Effector CD8-positive, alpha-beta T cell (primary cell): ENCODE measurements at places on chromosomes 1 and 21.
A peak's percentile ranks its signal among the peaks of the same experiment; 100 is the strongest.

- peak; percentile 31 for DNase-seq
These were observed 6.3 kb downstream of the TMEM234 start for GRCh38 chr1:32215629-32216480.

DNA sequence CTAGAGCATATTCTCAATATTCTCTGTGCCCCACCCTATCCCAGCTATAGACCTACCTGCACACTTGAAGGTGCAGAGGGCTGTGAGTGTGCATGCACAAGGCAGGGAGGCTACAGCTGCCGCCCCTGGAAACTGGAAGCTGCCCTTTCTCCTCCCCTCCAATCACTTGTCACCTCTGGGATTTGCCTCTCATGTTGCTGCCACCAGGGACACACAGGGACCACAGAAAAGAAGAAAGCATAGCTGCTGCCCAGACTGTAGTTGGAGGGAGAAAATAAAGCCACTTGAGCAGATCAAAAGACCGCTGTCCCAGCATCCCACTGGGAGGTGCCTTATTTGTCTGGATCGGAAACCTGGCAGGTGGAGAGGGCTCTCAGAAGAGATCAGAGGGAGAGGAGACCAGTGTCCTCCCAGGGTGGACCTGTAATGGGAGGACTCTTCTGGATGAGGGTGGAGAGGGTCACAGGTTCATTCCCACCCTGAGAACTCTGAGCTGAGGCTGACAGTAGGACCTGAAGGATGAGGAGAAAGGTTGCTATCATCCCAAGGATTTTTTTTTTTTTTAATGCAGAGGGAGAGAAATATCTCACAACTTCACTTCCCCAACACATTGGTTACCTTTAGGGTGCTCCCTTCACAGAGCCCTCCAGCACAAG lies 7.6 kb upstream of the INPP5B start:
- DNase-seq: no peak

DNA sequence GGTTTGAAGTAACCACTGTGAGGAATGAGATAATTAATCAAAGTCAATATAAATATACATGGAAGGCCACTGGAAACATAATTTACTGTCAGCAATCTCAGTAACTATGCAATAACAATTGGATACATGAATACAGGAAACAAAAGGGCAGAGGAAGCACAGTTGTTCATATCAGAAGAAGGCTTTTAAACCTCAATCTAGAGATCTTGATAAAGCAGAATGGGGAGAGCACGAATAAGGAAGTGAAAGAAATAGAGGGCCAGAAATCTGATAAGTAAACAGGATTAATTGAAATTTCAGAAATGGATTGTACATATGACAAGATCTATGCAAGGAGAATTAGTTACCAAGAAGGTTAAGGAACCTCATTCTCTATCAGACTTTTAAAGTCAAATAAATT lies 93.0 kb downstream of the EVI5 start:
- DNase-seq: no peak

DNA sequence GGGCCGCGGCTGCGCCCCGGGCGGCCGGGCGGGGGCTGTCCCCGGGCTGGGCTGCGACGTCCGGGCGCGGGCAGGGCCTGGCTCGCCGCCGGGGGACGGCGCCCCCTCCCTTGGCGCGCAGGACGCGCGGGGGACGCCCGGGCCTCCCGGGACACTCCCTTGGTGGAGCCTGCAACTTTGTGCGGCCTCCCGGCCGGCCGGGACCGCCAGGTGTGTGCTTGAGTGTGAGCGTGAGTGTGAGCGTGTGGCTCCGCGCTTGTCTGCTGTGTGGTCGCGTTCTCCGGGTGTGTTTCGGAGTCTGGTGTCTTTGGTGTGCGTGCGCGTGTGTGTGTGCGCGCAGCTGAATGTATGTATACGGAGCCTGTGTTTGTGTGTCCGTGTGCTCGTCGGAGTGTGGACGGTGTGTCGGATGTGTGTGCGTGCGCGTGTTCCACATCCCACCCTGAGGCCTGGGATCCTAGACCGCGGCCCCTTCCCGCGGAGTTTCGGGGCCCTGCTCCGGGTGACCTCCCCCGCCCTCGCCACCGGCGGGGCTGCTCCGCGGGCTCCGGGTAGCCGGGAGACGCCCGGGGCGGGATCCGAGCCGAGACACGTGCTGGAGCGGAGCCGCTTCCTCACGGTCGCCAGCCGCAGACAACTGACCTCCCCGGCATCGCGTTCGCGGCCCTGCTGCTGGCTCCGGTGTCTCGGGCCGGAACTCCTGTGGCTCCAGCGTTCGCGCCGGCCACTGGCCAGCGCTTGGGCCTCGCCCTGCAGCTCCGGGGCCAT lies 1.7 kb downstream of the PTPRU start:
- no peak for DNase-seq

- no peak for DNase-seq
These were observed 10.7 kb downstream of the KCNA10 start for GRCh38 chr1:110508028-110508940.

DNA sequence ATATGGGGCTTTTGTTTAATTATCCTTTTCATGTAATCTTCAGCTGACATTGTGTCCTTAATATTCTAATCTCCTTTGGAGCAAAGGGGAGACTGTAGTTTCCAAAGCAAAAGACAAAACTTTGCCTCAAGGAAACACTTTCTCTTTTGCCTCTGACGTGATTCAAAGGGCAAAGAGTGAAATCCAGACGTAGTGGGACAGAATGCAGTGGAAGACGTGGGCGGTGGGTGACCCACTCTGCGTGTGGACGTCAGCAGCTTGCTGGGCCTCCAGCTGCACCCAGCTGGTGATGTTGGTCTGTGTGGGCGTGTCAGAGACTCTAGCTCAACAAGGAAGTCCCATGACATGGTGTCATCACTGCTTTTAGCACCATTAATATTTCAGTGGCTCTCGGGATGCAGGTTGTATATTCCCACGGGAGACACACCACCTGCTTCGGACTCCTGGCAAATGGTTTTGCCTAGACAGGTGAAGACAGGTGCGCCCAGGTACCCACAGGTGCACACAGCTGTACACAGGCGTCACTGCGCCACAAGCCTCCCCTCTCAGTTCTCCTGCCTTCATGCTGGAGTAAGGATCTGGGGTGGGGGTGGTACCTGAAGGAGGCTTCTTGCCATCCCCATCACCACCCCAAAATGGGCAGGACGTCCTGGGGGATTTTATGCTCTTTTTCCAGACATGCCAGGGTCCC lies 292.1 kb upstream of the VAMP3 start:
- DNase-seq: no peak
